ENCODE measurements at places on chromosomes 5 and 9. TPM values are rescaled to one million over a fixed set of nuclear protein-coding genes. Genes with fewer than 3 reads are reported as not detected.

GRCh38 chr5:61732369-61732768, 400.3 kb downstream of the ZSWIM6 start:
- no peak for DNase-seq
- H3K27ac ChIP-seq, result no peak overlapping the region
- no peaks in the 10 kb centered on the region for H3K27me3 ChIP-seq
- no peaks in the 10 kb centered on the region for H3K4me1 ChIP-seq

DDX4 gene
- total RNA-seq, result not detected

EXD3 gene
- total RNA-seq, result 6.3 TPM

GRCh38 chr9:90995516-90995915, 193.9 kb downstream of the SYK start:
- H3K4me3 ChIP-seq, result no peak overlapping the region
- no peaks in the 10 kb centered on the region for H3K27me3 ChIP-seq
- DNase-seq, result no peak
- H3K4me1 ChIP-seq, result no peaks in the 10 kb centered on the region
- H3K27ac ChIP-seq, result no peak overlapping the region

IL9 gene
- not detected for total RNA-seq

- H3K4me3 ChIP-seq, result no peak overlapping the region
- DNase-seq, result no peak
- no peaks in the 10 kb centered on the region for H3K4me1 ChIP-seq
- H3K36me3 ChIP-seq, result no peaks in the 10 kb centered on the region
- H3K27ac ChIP-seq, result no peak overlapping the region
Measured at GRCh38 chr9:29691758-29692407, 2118.6 kb upstream of the C9orf72 start.

COL5A1 gene
- 0.13 TPM for total RNA-seq

DNA sequence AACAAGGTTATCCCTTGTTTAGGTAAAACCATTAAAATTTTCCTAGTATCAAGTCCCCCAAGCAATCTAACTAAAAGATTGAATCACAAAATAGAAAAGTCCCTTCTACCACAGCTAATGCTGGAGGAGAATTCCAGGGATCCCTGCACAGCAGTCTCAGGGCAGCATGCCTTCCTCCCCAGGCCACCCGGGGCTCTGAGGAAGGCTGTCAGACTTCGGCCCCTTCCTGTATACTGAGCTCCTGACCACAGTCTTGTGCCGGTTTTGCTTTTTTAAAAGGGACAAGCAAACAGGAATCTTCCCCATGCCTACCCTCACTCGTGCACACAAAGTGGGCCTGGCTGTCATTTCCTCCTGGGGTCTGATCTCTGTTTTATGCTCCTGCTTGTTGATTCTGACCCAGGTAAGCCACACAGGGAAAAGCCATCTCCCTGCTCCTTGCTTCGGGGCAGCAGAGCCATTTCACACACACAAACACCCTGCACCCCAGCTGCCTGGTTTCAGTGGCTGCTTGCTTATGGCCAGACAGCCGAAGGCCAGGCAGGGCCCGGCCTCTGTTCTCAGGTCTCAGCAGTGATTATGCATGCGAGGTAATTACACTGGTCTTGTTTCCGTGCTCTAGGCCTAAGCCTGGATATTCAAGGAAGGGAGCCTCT, 211.9 kb downstream of the NXNL2 start:
- peaks cover 1% of the 10 kb centered on the region for H3K27me3 ChIP-seq
- no peaks in the 10 kb centered on the region for H3K4me1 ChIP-seq
- H3K36me3 ChIP-seq, result no peaks in the 10 kb centered on the region
- H3K4me3 ChIP-seq, result no peak overlapping the region

DNA sequence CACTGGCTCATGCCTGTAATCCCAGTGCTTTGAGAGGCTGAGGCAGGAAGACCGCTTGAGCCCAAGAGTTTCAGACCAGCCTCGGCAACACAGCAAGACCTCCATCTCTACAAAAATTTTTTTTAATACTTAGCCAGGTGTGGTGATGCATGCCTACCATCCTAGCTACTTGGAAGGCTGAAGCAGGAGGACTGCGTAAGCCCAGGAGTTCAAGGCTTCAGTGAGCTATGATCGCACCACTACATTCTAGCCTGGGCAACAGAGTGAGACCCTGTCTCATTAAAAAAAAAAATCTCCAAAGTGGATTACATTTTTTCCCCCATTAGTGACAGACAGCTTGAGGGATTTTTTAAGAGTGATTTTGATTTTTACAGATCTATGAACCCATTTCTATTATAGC, 230.8 kb downstream of the BNC2 start:
- no peak overlapping the region for H3K4me3 ChIP-seq
- H3K4me1 ChIP-seq, result no peaks in the 10 kb centered on the region
- no peak overlapping the region for H3K27ac ChIP-seq
- no peaks in the 10 kb centered on the region for H3K27me3 ChIP-seq
- no peaks in the 10 kb centered on the region for H3K36me3 ChIP-seq
- DNase-seq, result no peak

ADAMTS12 gene
- total RNA-seq, result 28.4 TPM

- H3K27ac ChIP-seq, result no peak overlapping the region
- no peak for DNase-seq
- H3K27me3 ChIP-seq, result no peaks in the 10 kb centered on the region
- H3K4me3 ChIP-seq, result no peak overlapping the region
- no peaks in the 10 kb centered on the region for H3K4me1 ChIP-seq
Measured at GRCh38 chr5:143680672-143681259, 131.2 kb upstream of the HMHB1 start.

- no peaks in the 10 kb centered on the region for H3K27me3 ChIP-seq
- DNase-seq, result no peak
- no peaks in the 10 kb centered on the region for H3K36me3 ChIP-seq
- no peak overlapping the region for H3K27ac ChIP-seq
- no peaks in the 10 kb centered on the region for H3K4me1 ChIP-seq
Measured at GRCh38 chr5:88488130-88488529, 219.5 kb upstream of the TMEM161B start.

DNA sequence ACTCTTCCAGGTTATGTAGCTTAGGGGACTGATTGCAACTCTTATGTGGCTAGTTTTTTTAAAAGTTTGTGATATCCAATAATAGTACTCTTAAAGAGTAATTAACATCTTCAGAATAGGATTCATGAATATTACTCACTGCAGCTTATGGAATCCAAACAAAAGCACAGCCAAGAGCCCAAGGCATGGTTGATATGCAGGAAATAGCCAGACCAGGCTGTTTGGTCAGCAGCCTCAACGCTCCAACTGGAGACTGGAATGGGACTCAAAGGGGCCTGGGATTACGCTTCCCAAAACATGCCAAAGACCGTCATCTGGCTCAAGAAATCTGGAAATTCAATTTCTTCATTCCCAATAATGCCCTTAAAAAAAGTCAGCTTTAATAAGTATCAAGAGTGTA, 268.6 kb downstream of the SEC61B start:
- H3K36me3 ChIP-seq, result no peaks in the 10 kb centered on the region
- no peak for DNase-seq

ADGRD2 gene
- total RNA-seq, result not detected

- H3K36me3 ChIP-seq, result no peaks in the 10 kb centered on the region
- no peak overlapping the region for H3K4me3 ChIP-seq
- no peaks in the 10 kb centered on the region for H3K4me1 ChIP-seq
Measured at GRCh38 chr9:38263532-38263931, 129.0 kb upstream of the ALDH1B1 start.

Measured in GM12878 (cell line).